ENCODE measurements at places on chromosomes 16 and 17. TPM values are rescaled to one million over a fixed set of nuclear protein-coding genes. Genes with fewer than 3 reads are reported as not detected.

JPT1 gene
- 42.5 TPM for total RNA-seq

MYH3 gene
- total RNA-seq: 4.0 TPM

DNA sequence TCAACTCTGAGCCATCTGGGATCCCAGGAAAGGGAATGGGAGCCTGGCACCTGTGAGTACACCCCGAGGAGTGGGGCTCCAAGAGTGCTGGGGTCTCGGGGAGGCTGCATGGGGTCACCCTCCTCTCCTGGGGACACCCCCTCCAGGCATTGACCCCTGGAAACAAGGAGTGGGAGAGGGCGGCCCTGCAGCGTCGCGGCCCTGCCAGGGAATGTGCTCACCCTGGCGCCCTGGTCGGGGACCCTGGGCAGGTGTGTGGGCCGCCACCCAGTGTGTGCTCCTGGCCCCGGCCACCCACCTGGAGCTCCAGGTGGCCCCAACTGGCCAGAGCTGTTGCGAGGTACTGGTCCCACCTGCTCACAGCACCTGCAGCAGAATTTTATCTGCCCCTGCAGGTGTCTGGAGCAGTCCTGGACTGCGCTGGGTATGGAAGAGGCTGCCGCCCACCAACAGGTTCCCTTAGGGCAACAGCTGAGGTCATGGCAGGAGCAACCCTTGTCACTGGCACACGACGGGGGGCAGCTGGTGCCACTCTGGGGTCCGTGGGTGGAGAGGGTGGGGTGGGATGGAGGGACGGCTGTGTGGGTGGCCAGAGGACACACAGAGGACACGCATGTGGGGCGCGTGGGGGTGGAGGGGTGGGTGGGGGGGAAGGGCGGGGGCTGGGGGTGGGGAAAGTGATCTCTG lies 5.4 kb upstream of the PABPN1L start:
- no peaks in the 10 kb centered on the region for H3K27me3 ChIP-seq
- peaks cover 5% of the 10 kb centered on the region for H3K4me1 ChIP-seq
- DNase-seq: no peak
- H3K36me3 ChIP-seq: no peaks in the 10 kb centered on the region

DNA sequence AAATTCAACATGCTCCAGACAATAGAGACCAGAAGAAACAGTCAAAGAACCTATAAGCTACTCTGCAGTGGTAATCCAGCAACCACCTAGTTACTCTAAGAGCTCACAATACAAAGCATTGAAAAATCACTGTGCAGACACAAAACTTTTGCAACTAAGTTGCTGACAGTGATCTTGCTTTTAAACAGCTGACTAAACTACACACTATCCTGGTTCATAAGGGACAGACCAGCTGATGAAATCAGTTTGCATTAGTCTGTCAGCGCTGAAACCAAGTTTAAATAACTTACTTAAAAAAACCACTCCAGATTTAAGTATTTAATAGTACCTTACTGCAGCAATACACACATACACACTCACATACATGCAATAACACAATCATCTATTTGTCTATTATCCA lies 4.6 kb downstream of the VEZF1 start:
- peaks cover 51% of the 10 kb centered on the region for H3K4me1 ChIP-seq
- H3K27ac ChIP-seq: no peak overlapping the region
- no peaks in the 10 kb centered on the region for H3K36me3 ChIP-seq
- H3K27me3 ChIP-seq: no peaks in the 10 kb centered on the region

GRCh38 chr17:42458497-42459255 lies at the start of gene ATP6V0A1:
ATP6V0A1 (plus strand) TSS chr17:42458878; CDS start chr17:42460895, 2,017 bp downstream.
- peak within 1 kb of the TSS; percentile 67 for H3K27ac ChIP-seq
- peak within 1 kb of the TSS; percentile 65 for H3K4me3 ChIP-seq
- peaks cover 32% of the 10 kb centered on the region for H3K4me1 ChIP-seq
- H3K36me3 ChIP-seq: no peaks in the 10 kb centered on the region

- H3K4me3 ChIP-seq: no peak overlapping the region
- H3K36me3 ChIP-seq: no peaks in the 10 kb centered on the region
- H3K4me1 ChIP-seq: peaks cover 46% of the 10 kb centered on the region
- peak overlapping the region; percentile 69 for H3K27ac ChIP-seq
- peak; percentile 78 for DNase-seq
Observed at GRCh38 chr17:39166437-39167335, 725 bp upstream of the ARL5C start.

DNA sequence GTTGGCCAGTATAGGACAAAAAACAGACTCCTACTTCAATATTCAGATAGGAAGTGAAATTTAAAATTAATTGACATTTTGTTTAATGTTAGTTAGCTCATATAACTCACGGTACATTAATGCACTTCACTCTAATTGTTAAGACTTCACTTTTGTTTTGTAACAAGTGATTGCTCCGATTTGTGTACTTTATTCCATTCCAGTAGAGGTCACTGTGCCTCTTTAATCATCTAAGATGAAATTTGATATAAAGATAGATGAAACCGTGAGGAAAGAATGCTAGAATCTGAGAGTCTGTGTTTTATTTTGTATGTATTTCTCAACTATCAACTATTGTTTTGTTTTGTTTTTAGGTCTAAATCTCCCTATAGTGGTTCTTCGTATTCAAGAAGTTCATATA lies 29.0 kb downstream of the RBBP6 start:
- no peak overlapping the region for H3K27ac ChIP-seq
- no peak overlapping the region for H3K4me3 ChIP-seq
- H3K27me3 ChIP-seq: no peaks in the 10 kb centered on the region
- peaks cover 25% of the 10 kb centered on the region for H3K36me3 ChIP-seq
- H3K4me1 ChIP-seq: no peaks in the 10 kb centered on the region

MT1E gene
- total RNA-seq: 99.9 TPM

GRCh38 chr16:27107185-27107592 lies 40.5 kb downstream of the C16orf82 start:
- H3K27me3 ChIP-seq: peaks cover 4% of the 10 kb centered on the region
- H3K36me3 ChIP-seq: no peaks in the 10 kb centered on the region
- no peak overlapping the region for H3K27ac ChIP-seq
- peaks cover 8% of the 10 kb centered on the region for H3K4me1 ChIP-seq

CFAP97D1 gene
- not detected for total RNA-seq

DNA sequence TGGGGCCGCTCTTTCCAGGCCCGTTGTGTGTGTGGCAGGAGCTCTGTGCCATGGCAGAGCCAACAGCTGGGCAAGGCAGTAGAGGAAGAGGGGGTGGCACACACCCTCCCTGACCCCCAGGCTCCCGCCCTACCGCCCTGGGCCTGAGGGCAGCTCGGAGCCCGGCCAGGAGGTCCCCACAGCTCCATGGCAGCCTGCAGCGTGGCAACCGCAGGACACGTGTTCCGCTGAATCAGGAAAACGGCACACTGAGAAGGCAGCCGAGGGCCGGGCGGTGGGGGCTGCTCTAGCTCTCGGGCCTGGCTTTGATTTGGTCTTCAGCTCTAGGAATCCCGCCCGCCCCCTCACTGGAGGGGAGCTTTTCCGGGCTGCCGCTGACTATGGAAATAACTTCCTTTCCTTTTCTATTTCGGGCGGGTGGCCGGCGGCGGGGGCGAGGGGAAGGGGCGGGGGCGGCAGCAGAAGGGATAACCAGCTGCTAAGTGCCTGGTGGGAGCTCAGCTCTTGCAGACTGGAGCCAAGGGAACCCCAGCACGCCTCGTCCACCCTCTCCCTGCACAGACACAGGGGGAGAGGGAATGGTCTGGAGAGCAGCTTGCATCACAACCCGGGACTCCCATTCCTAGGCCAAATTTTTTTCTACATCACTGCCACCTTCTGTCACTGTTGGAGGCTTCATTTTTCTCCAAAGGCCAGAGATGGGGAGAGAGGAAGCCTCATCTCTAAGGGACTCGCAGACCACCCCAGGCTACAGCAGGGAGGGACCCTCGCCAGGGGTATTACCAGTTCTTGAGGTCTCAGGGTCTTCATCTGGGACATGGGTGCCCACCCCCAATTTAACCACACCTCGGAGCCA lies 24.8 kb upstream of the MRPS23 start:
- DNase-seq: peak; percentile 69
- H3K27ac ChIP-seq: peak overlapping the region; percentile 79
- H3K36me3 ChIP-seq: no peaks in the 10 kb centered on the region

DNA sequence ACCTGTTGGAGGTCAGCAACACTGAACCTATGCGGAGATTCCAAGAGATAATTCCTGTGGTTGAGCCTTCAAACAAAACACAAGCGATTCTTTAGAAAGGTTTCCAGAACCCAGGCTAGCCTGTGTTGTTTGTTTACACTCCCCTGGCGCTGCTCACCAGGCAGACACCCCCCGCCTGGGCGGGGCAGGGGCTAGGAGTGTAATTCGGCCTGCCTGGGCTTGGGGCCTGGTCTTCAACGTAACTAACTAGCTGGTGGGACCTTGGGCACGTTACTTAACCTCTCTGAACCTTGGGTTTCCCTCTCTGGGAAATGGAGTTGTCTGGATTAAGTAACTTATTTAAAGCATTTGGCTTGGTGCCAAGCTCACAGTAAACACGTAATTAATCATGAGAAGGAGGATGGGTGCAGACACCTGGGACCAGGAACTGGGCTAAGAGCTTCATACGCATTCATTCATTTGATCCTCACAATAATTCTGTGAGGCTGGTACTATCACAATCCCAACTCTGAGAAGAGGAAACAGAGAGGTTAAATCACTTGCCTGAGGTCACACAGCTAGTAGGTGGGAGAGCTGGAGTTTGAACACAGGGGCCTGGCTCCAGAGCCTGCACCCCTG lies 7.6 kb upstream of the ARHGAP27 start:
- H3K27ac ChIP-seq: no peak overlapping the region
- H3K4me1 ChIP-seq: peaks cover 8% of the 10 kb centered on the region
- DNase-seq: no peak
- H3K27me3 ChIP-seq: no peaks in the 10 kb centered on the region
- H3K4me3 ChIP-seq: no peak overlapping the region

TBC1D3E gene
- not detected for total RNA-seq

- no peaks in the 10 kb centered on the region for H3K27me3 ChIP-seq
- H3K4me1 ChIP-seq: peaks cover 5% of the 10 kb centered on the region
- peak; percentile 50 for DNase-seq
Observed at GRCh38 chr16:2919511-2920255, 8.0 kb downstream of the FLYWCH1 start.

- no peak overlapping the region for H3K4me3 ChIP-seq
- no peaks in the 10 kb centered on the region for H3K4me1 ChIP-seq
- H3K27ac ChIP-seq: no peak overlapping the region
- H3K27me3 ChIP-seq: no peaks in the 10 kb centered on the region
Observed at GRCh38 chr17:80738020-80738808, 193.6 kb downstream of the RPTOR start.

- H3K4me1 ChIP-seq: peaks cover 6% of the 10 kb centered on the region
- no peaks in the 10 kb centered on the region for H3K36me3 ChIP-seq
- no peaks in the 10 kb centered on the region for H3K27me3 ChIP-seq
- H3K27ac ChIP-seq: no peak overlapping the region
- peak; percentile 32 for DNase-seq
Observed at GRCh38 chr16:89863741-89864526, 9.5 kb upstream of the TCF25 start.

- peak; percentile 69 for DNase-seq
- H3K4me3 ChIP-seq: peak within 1 kb of the TSS; percentile 20
- H3K27ac ChIP-seq: peak within 1 kb of the TSS; percentile 91
- H3K4me1 ChIP-seq: peaks cover 49% of the 10 kb centered on the region
- H3K27me3 ChIP-seq: no peaks in the 10 kb centered on the region
Observed at GRCh38 chr16:30896261-30896888, at the start of gene CTF1. CTF1 (plus strand) TSS chr16:30896614; CDS start chr16:30896644, 30 bp downstream.

DNA sequence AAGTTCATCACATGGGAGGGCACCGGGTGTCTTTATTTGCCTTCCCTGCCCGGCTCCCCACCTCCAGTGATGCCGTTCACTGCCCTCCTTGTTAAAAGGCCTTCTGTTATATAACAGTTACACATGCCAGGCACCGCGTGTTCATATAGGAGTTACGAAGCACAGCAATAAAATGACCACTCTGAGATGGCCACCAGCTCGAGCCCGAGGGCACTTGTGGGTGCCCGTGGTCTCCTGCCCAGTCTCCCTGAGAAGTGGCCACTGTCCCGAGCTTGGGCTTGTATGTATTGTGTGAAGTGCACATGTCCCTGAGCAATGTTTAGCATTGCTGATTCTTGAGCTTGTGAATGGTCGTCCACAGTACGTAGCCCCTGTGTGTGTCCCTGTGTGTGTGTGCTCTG lies 355.6 kb downstream of the SEC14L1 start:
- no peaks in the 10 kb centered on the region for H3K36me3 ChIP-seq
- no peaks in the 10 kb centered on the region for H3K27me3 ChIP-seq
- no peak overlapping the region for H3K4me3 ChIP-seq
- no peak overlapping the region for H3K27ac ChIP-seq
- DNase-seq: no peak
- no peaks in the 10 kb centered on the region for H3K4me1 ChIP-seq

GRCh38 chr16:20940871-20941635 lies 40.5 kb downstream of the LYRM1 start:
- H3K4me3 ChIP-seq: no peak overlapping the region
- no peaks in the 10 kb centered on the region for H3K27me3 ChIP-seq
- no peaks in the 10 kb centered on the region for H3K36me3 ChIP-seq
- no peaks in the 10 kb centered on the region for H3K4me1 ChIP-seq
- no peak overlapping the region for H3K27ac ChIP-seq

DNA sequence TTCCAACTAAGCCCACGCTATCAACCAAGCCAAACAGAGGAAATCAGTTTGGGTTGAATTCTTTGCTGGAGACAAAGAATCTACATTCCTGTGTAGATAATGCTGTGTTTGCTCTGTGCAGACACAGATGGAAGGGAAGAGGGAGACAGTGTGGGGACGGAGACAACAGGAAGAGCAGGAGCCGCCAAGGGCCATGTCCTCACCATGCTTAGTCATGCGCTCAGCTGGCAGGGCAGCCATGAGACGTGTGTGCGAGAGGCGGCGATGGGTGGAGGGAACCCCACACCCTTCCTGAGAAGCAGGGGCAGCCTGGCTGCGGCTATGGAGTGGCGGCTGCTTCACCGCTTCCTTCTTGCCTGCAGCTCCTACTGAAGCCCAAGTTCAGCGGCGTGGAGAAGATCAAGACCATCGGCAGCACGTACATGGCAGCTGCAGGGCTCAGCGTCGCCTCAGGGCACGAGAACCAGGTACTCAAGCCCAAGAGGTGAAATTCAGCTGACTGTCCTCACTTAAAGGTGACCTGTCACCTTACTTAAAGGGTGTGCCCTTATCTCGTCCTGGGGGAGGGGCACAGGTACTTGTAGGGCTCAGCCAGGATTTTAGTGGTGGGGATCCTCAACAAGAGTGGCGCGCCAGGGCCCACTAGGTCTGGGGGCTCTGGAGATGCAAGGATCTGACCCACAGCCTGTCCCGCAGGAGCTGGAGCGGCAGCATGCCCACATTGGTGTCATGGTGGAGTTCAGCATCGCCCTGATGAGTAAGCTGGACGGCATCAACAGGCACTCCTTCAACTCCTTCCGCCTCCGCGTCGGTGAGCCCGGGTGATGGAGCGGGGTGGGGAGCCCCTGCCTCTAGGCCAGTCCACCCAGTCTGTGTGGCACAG lies 47.5 kb downstream of the ADCY7 start:
- H3K4me1 ChIP-seq: no peaks in the 10 kb centered on the region
- peak; percentile 18 for DNase-seq
- no peak overlapping the region for H3K4me3 ChIP-seq
- no peak overlapping the region for H3K27ac ChIP-seq
- H3K27me3 ChIP-seq: no peaks in the 10 kb centered on the region
- peaks cover 21% of the 10 kb centered on the region for H3K36me3 ChIP-seq

- DNase-seq: no peak
- no peak overlapping the region for H3K4me3 ChIP-seq
- no peaks in the 10 kb centered on the region for H3K36me3 ChIP-seq
- peaks cover 13% of the 10 kb centered on the region for H3K4me1 ChIP-seq
- peak overlapping the region; percentile 55 for H3K27ac ChIP-seq
- H3K27me3 ChIP-seq: no peaks in the 10 kb centered on the region
Observed at GRCh38 chr17:2071455-2072281, 16.8 kb downstream of the HIC1 start.

- no peak for DNase-seq
- H3K4me3 ChIP-seq: no peak overlapping the region
- H3K27ac ChIP-seq: no peak overlapping the region
- H3K4me1 ChIP-seq: peaks cover 5% of the 10 kb centered on the region
- peaks cover 12% of the 10 kb centered on the region for H3K36me3 ChIP-seq
Observed at GRCh38 chr16:14241631-14242030, 170.5 kb downstream of the MRTFB start.

GRCh38 chr16:55561319-55561848 lies 5.1 kb upstream of the CAPNS2 start:
- H3K4me3 ChIP-seq: no peak overlapping the region
- no peaks in the 10 kb centered on the region for H3K27me3 ChIP-seq
